H4 (cell line): ENCODE measurements at places on chromosomes 7 and 10. TPM values are rescaled to one million over a fixed set of nuclear protein-coding genes. Genes with fewer than 3 reads are reported as not detected.

GRCh38 chr7:91570560-91570959 lies 306.3 kb downstream of the FZD1 start:
- no peak for DNase-seq

- DNase-seq, result no peak
These were observed 198.1 kb upstream of the GHITM start for GRCh38 chr10:83941189-83941588.

DNA sequence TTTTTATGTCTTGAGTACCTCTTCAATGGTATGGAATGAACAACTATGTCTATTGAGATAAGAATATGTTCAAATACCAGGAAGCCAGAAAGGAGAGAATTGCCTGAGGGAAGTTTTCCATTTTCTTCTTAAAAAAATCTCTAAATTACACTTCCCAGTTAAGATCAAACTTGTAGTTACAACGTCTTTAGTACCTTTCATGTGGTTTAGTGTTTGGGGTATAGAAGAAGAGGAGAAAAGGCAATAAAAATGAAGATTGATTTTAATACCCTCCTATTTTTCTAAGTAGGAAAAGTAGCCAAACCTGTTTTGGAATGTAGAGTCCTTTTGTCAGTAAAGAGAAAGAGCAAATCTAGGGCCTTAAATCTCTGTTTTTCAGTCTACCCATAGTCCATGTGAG lies 470.0 kb upstream of the SEMA3A start:
- DNase-seq, result no peak

The NXPH1 gene
- 0.70 TPM in 1 of 2 replicates, not detected in the other for total RNA-seq

The PIK3CG gene
- total RNA-seq, result not detected in 2 replicates

The NEBL gene
- 0.08 and 0.17 TPM in 2 replicates for total RNA-seq
